ENCODE measurements at places on chromosomes 2 and 18. TPM values are rescaled to one million over a fixed set of nuclear protein-coding genes. Genes with fewer than 3 reads are reported as not detected.
A peak's percentile ranks its signal among the peaks of the same experiment; 100 is the strongest.

DNA sequence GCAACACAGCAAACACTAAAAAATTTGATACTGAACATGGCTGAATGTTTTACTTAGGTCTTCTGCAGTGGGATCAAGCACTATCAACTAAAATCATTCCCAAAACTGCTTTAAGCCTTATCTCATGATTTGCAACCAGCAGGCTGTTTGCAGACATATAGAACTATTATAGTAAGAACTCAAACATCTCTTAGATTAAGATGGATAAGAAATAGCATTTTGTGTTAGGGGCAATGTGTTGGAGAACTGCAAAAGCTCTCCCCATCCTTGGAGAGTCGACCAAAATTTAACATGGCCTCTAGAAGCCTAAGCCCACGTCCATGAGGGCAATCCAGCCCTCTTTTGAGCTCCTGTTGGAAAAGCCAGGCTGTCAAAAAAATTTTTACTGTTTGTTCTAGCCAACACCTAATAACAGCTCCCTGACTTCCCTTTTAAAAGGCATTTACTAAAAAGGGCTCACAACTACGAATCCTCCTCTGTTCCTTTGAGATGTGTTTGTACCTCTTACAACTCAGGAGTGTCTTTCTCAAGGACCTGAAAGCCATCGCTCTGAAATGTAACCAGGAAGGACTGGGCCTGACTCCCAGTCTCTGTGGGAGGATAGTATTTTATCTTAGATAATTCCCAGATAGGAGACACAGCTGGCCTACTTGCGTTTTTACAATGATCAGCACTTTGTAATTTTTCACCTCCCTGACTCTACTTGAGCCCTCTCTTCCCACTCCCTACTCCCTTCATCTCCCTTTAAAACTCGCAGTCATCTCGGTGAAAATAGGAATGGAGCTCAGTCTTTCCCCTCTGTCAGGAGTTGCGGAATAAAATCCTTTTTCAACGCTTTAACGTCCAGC is 1.4 kb downstream of the KRCC1 start:
- H3K4me1 ChIP-seq = peaks cover 10% of the 10 kb centered on the region
- H3K4me3 ChIP-seq = peak overlapping the region; percentile 65
- H3K36me3 ChIP-seq = no peaks in the 10 kb centered on the region
- H3K27me3 ChIP-seq = no peaks in the 10 kb centered on the region
- DNase-seq = no peak
- H3K27ac ChIP-seq = peak overlapping the region; percentile 95

- DNase-seq = no peak
- no peak overlapping the region for H3K27ac ChIP-seq
- no peak overlapping the region for H3K4me3 ChIP-seq
- no peaks in the 10 kb centered on the region for H3K4me1 ChIP-seq
These were observed 32.6 kb downstream of the MRPL33 start for GRCh38 chr2:27804146-27804545.

GRCh38 chr2:149651229-149651628 is 63.7 kb upstream of the MMADHC start:
- H3K4me1 ChIP-seq = no peaks in the 10 kb centered on the region
- no peak overlapping the region for H3K4me3 ChIP-seq
- H3K36me3 ChIP-seq = no peaks in the 10 kb centered on the region
- no peak for DNase-seq
- no peak overlapping the region for H3K27ac ChIP-seq
- no peaks in the 10 kb centered on the region for H3K27me3 ChIP-seq

- H3K36me3 ChIP-seq = peaks cover 20% of the 10 kb centered on the region
- DNase-seq = no peak
- H3K27ac ChIP-seq = no peak overlapping the region
- H3K4me3 ChIP-seq = no peak overlapping the region
These were observed 38.5 kb downstream of the HK2 start for GRCh38 chr2:74872389-74872836.

Gene UGP2
- total RNA-seq = 570 TPM

Gene SLC5A7
- 0.42 TPM for total RNA-seq

Gene UGT1A8
- total RNA-seq = 15.9 TPM

Gene FSHR
- not detected for total RNA-seq

Gene PTPRM
- 8.1 TPM for total RNA-seq

Measured in colonic mucosa (tissue), 4 donors.